ENCODE measurements at places on chromosomes 7 and 10.

GRCh38 chr7:118350260-118350659, 125.8 kb downstream of the ANKRD7 start:
- no peak for DNase-seq

- no peak for DNase-seq
Observed at GRCh38 chr10:68871731-68872342, 29.3 kb upstream of the DDX50 start.

DNA sequence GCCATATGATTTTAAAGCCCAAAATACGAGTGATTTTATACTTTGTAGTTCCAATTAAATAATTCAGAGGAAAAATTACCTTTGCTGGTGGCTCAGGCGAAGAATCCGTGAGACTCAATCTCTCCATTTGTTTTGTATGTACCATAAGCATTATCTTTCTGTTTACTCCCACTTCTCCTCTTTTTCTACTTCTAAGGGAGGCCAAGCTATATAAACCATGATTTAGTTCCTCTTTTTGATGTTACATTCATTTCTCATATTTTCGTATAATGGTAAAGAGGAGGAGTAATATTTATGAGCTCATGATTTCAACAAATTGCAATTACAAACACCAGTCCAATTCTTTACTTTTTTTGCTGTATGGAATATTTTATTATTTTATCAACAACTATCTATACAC, 50.6 kb upstream of the TES start:
- no peak for DNase-seq

GRCh38 chr7:85001495-85002345, 185.1 kb downstream of the SEMA3D start:
- no peak for DNase-seq

- no peak for DNase-seq
Observed at GRCh38 chr7:12771378-12771877, 84.0 kb downstream of the ARL4A start.

GRCh38 chr10:92011560-92012214, 88.1 kb downstream of the BTAF1 start:
- DNase-seq = no peak

DNA sequence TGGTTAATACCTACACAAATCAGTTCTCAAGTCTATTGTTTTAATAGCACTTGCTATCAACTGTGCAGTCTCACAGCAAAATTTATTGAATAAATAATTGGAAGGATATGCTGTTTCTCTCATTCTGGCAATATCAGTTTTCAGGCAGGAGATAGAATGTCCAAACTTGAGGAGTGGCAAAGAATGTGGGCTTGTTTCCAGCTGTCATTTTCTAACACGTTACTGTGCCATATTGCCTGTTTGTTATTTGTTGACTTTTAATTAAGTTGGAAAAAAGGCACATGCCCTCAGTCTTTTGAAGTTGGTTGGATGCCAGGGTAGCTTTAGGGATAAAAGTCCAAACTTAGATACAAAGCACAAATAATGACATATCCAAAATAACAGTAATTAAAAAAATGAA, 52.2 kb downstream of the MAGI2 start:
- DNase-seq = no peak

DNA sequence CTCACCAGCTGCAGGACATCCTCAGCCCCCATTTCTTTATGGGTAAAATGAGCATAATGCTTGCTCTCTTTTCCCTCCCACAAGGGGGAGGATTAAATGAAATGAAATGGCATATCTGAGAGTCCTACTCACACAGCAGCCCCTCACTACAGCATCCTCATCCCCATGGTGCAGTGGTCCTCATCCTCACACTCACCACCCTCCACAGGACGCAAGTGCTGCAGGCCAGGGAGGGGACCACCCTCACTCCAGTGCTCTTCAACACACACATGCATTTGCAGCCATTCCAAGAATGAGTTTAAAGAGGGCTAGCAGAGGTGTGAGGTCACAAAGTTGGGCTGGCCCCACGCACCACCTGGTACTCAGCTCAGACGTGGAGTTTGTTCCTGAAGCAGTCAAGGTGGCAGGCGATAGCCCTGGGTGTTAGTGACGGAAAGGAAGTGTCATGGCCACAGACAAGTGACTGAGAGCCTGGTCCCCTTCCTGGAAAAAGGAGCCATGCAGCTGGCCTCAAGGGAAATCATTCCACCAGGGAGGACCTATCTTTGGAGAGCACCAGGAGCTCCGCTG, 234.0 kb downstream of the TNS3 start:
- DNase-seq = no peak

GRCh38 chr7:114799628-114800028, 122.3 kb upstream of the MDFIC start:
- no peak for DNase-seq
